PC-3 (cell line): ENCODE measurements at places on chromosomes 1 and 21.
A peak's percentile ranks its signal among the peaks of the same experiment; 100 is the strongest.

- no peak for DNase-seq
- H3K4me3 ChIP-seq, result no peak overlapping the region
- H3K27me3 ChIP-seq, result peaks cover 39% of the 10 kb centered on the region
- no peaks in the 10 kb centered on the region for H3K4me1 ChIP-seq
- no peak overlapping the region for H3K27ac ChIP-seq
Measured at GRCh38 chr1:112006416-112007025, 17.1 kb upstream of the KCND3 start.

GRCh38 chr21:17853393-17854275 is 34.5 kb upstream of the C21orf91 start:
- H3K4me1 ChIP-seq, result peaks cover 7% of the 10 kb centered on the region
- H3K4me3 ChIP-seq, result no peak overlapping the region
- H3K27me3 ChIP-seq, result no peaks in the 10 kb centered on the region
- H3K27ac ChIP-seq, result no peak overlapping the region
- H3K36me3 ChIP-seq, result no peaks in the 10 kb centered on the region

DNA sequence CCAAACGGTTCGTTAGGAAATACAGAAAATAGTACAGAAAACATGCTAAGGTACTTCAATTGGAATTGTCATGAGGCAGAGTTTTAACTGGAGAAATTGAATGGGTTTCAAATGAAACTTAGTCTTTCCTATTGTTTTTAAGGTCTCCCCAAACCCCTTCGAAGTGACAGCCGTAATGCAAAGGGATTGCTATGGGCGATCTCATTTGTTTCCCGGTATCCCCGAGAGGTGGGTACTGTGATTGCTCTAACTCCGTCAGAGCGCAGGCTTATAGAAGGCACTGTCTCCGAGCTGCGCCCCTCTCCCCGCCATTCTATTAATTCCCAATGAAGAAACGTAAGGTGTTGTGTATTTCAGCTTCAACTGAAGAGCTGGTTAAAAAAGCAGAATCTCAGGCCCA is 22.0 kb upstream of the RNF187 start:
- no peak for DNase-seq
- H3K4me1 ChIP-seq, result no peaks in the 10 kb centered on the region
- peaks cover 14% of the 10 kb centered on the region; the same call in 1 of the 2 replicates for H3K27me3 ChIP-seq
- no peak overlapping the region for H3K4me3 ChIP-seq
- no peak overlapping the region for H3K27ac ChIP-seq

DNA sequence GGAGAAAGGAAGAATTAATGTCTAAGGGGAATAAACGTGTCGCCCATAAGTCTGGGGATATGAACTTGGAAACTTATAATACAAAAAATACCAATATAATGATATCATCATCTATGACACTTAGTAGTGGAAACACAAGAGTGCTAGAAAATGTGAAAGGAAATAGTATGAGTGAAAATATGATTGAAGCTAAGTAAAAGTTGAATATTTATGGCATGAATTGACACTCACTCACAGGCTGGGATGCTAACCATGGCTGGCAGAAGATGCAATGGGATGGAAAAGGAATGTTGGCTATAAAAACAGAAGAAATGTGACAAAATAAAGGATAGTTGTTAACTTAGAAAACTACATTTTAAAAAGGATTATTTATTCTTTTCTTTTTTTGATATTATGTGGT is 120.1 kb downstream of the XPR1 start:
- no peaks in the 10 kb centered on the region for H3K36me3 ChIP-seq
- H3K4me3 ChIP-seq, result no peak overlapping the region
- H3K27ac ChIP-seq, result no peak overlapping the region
- no peaks in the 10 kb centered on the region for H3K4me1 ChIP-seq

- H3K27me3 ChIP-seq, result no peaks in the 10 kb centered on the region
- DNase-seq, result no peak
- H3K4me3 ChIP-seq, result no peak overlapping the region
- H3K27ac ChIP-seq, result no peak overlapping the region
- H3K4me1 ChIP-seq, result no peaks in the 10 kb centered on the region
Measured at GRCh38 chr21:25584833-25585676, 22.2 kb downstream of the MRPL39 start.

GRCh38 chr21:31447505-31447904 is 103.4 kb upstream of the TIAM1 start:
- H3K36me3 ChIP-seq, result no peaks in the 10 kb centered on the region
- no peak overlapping the region for H3K27ac ChIP-seq
- DNase-seq, result no peak
- H3K27me3 ChIP-seq, result no peaks in the 10 kb centered on the region
- no peaks in the 10 kb centered on the region for H3K4me1 ChIP-seq

- H3K4me3 ChIP-seq, result no peak overlapping the region
- H3K27ac ChIP-seq, result no peak overlapping the region
- no peaks in the 10 kb centered on the region for H3K36me3 ChIP-seq
- no peak for DNase-seq
- no peaks in the 10 kb centered on the region for H3K4me1 ChIP-seq
- no peaks in the 10 kb centered on the region for H3K27me3 ChIP-seq
Measured at GRCh38 chr1:28297826-28298225, 31.0 kb upstream of the MED18 start.

DNA sequence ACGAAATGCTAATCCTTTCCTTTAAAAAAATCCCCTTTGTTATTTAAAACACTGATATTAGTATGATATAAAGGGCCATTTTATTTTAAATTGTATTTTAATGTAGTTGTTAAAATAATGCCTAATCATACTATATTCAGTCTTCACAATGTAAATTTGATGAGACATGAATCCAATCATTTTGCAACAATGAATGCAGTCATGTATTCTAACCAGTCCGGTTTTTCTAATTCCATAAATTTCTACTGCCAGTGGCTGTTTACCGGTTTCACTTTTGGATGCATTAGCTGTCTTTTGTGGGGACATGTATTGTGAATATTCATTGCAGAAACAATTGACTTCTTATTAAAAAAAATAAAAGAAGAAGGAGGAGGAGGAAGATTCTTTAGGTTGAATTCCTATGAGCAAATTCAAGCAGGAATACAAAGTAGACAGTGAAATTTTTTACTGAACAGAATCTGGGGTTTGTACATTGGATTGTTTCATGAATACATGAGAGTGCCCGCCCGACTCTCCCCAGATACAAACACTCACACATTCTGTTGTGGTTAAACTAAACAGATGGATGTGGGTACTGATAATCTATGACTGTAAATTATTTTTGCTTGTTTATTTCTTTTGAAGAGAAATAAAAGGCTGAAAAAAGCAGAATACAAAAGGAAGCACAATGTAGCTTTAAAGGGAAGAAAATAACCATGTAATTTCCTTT is 624.8 kb upstream of the PTBP2 start:
- peaks cover 37% of the 10 kb centered on the region for H3K27me3 ChIP-seq
- no peak overlapping the region for H3K4me3 ChIP-seq
- H3K36me3 ChIP-seq, result no peaks in the 10 kb centered on the region
- no peaks in the 10 kb centered on the region for H3K4me1 ChIP-seq
- no peak overlapping the region for H3K27ac ChIP-seq
- DNase-seq, result no peak

DNA sequence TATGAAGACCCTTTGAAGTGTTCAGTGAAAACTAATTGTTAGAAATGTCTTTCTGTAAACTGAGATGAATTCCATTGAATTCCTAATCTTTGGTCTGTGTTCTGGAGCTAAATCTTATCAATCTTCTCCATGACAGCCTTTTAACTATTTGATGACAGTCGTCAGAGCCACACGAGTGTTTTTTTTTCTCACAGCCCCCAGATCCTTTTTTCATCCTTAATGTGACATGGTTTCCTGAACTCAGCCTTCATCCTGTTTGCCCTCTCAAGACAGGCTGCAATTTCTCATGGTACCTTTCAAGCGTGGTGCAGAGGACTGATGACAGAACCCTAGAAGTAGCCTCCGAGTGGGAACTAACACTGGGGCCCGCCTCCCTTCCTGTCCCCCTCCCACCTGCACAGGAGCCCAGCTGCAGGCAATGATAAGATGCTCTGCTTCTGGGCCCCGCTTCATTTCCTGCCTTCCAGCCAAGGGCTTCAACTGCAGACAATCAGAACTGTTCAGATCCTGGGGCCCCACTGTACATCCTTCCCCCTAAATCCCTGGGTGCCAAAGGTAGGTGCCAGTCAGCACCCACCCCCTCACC is 114.6 kb upstream of the VAV3 start:
- H3K4me1 ChIP-seq, result peaks cover 12% of the 10 kb centered on the region
- DNase-seq, result no peak
- H3K27ac ChIP-seq, result no peak overlapping the region

DNA sequence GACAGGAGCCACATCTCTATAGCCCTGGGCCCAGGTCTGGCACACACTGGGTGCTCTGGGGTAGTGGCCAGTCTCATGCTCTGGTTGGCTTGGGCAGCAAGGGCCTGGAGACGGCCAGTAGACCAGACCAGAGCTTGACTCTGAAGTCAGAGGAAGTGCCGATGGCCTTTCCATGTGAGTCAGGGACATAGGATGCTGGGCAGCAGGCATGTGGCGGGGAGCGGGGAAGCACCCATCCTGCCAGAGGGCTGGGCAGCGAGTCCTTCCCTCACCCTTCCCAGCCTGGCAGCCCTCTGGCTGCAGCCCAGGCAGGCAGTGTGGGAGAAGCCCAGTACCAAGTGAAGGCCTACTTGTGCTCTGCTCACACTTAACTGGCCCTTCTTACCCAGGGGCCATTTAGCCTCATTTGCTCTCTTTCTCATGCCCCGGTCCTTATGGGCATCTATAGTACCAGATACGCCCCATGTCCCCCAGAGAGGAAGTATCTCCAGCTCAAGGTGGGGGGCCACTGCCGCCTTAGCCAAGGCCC is 3.3 kb downstream of the GPR153 start:
- H3K36me3 ChIP-seq, result peaks cover 6% of the 10 kb centered on the region; the same call in 1 of the 2 replicates
- no peak overlapping the region for H3K27ac ChIP-seq
- DNase-seq, result peak; percentile 42
- no peaks in the 10 kb centered on the region for H3K27me3 ChIP-seq
- peaks cover 21% of the 10 kb centered on the region for H3K4me1 ChIP-seq

- H3K27me3 ChIP-seq, result no peaks in the 10 kb centered on the region
- DNase-seq, result no peak
- peaks cover 44% of the 10 kb centered on the region for H3K36me3 ChIP-seq
- H3K4me1 ChIP-seq, result no peaks in the 10 kb centered on the region
- no peak overlapping the region for H3K27ac ChIP-seq
- no peak overlapping the region for H3K4me3 ChIP-seq
Measured at GRCh38 chr1:35598895-35599294, 25.8 kb downstream of the TFAP2E start.

- no peaks in the 10 kb centered on the region for H3K36me3 ChIP-seq
- H3K4me1 ChIP-seq, result peaks cover 53% of the 10 kb centered on the region
- no peak overlapping the region for H3K4me3 ChIP-seq
- H3K27me3 ChIP-seq, result no peaks in the 10 kb centered on the region
- peak; percentile 29 for DNase-seq
Measured at GRCh38 chr1:175221557-175222175, 29.1 kb upstream of the KIAA0040 start.

- H3K4me1 ChIP-seq, result peaks cover 9% of the 10 kb centered on the region
- DNase-seq, result peak; percentile 15
- no peaks in the 10 kb centered on the region for H3K36me3 ChIP-seq
Measured at GRCh38 chr1:14945132-14946010, 208.2 kb upstream of the TMEM51 start.

GRCh38 chr1:197247465-197247864 is 20.6 kb upstream of the CRB1 start:
- no peaks in the 10 kb centered on the region for H3K36me3 ChIP-seq
- no peaks in the 10 kb centered on the region for H3K4me1 ChIP-seq
- no peak overlapping the region for H3K4me3 ChIP-seq
- no peak overlapping the region for H3K27ac ChIP-seq
- no peak for DNase-seq

- H3K4me3 ChIP-seq, result no peak overlapping the region
- peak; percentile 60 for DNase-seq
- no peaks in the 10 kb centered on the region for H3K36me3 ChIP-seq
- no peak overlapping the region for H3K27ac ChIP-seq
- H3K4me1 ChIP-seq, result peaks cover 47% of the 10 kb centered on the region
Measured at GRCh38 chr1:172477741-172478140, 33.9 kb upstream of the PIGC start.

GRCh38 chr21:31576428-31576827 is 83.1 kb upstream of the SOD1 start:
- no peaks in the 10 kb centered on the region for H3K36me3 ChIP-seq
- DNase-seq, result peak; percentile 19
- no peaks in the 10 kb centered on the region; the same call in 1 of the 2 replicates for H3K27me3 ChIP-seq
- no peak overlapping the region for H3K4me3 ChIP-seq

DNA sequence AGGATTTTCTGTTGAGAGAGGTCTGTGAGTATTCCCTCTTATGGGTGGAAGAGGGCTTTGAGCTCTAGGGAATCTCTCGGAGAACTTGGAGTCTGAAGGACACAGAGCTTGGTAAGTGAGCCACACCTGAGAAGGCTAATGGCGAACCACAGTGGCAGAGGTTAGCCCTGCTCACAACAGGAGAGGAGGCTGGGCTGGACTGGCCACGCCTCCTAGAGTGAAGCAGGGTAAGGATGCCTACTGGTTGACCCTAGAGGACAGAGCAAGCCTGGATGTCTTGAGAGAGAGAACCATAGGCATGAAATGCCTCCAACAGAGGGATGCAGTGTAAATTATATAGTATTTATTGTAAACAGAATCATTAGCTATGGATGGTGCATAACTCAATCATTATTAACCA is 232.6 kb downstream of the PCP4 start:
- no peak for DNase-seq
- H3K36me3 ChIP-seq, result no peaks in the 10 kb centered on the region; the same call in 1 of the 2 replicates
- H3K4me3 ChIP-seq, result no peak overlapping the region
- no peak overlapping the region for H3K27ac ChIP-seq
- H3K27me3 ChIP-seq, result no peaks in the 10 kb centered on the region
- no peaks in the 10 kb centered on the region for H3K4me1 ChIP-seq

DNA sequence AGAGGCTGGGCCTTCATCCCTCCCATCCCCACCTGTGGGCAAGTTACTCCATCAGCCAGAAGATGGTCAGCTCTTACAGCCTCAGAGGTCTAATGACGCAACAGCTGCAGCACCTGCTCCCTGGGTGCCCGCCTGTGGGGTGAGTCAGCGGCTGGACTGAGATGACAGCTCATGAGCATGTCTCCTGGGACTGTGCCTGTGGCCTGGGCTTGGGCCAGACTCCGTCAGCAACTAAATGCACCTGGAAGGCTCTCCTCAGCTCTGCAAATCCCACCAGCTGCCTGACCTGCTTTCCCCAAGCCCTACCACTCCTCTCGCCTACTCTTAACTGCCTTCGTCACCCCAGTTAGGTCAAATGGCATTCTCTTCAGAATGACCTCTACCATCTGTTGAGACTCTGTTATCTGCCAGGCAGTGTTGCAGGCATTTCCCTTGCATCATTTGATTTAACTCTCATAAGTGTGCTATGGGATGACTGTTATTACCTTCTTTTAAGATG is 47.7 kb downstream of the ETS2 start:
- peak; percentile 98 for DNase-seq
- peaks cover 31% of the 10 kb centered on the region for H3K4me1 ChIP-seq
- peak overlapping the region; percentile 47 for H3K27ac ChIP-seq
- no peak overlapping the region for H3K4me3 ChIP-seq
- H3K36me3 ChIP-seq, result no peaks in the 10 kb centered on the region

- no peak overlapping the region for H3K27ac ChIP-seq
- no peaks in the 10 kb centered on the region for H3K27me3 ChIP-seq
- H3K4me3 ChIP-seq, result no peak overlapping the region
- peaks cover 5% of the 10 kb centered on the region; the same call in 1 of the 2 replicates for H3K4me1 ChIP-seq
- no peak for DNase-seq
- no peaks in the 10 kb centered on the region for H3K36me3 ChIP-seq
Measured at GRCh38 chr1:222877854-222878253, 63.0 kb downstream of the DISP1 start.
